ENCODE measurements at places on chromosomes 2 and 18.

DNA sequence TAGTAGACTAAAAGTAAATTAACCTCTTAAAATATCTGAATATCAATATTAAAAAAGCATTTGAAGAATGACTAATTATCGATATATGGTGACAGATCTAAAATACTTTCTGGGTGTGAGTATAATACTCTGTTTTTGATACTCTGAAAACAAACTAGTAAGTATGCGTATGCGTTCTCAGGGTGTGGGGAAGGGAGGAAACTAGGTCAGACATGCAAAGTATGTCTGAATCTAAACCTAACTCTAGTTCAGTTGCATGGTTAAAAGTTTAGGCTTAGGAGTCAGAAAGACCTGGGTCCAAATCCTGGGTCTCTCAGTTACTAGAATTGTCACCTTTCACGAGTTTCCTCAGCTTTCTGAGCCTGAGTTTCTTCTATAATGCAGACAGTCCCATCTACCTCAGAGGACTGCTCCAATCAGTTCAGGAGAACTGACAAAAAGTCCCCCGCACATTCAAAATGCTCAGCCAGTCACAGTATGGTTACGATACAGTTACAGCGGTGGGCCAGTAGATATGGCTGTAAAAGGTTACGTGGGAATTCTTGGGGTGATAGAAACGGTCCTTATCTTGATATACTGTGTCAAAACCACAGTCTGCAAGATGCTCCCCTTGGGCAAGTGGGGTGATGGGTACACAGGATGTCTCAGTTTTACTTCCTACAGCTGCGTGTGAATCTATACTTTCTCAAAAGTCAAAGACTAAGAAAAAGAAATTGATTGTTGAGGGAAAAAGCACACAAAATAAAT lies 29.2 kb downstream of the UNC50 start:
- no peak for DNase-seq

- no peak for DNase-seq
These were observed 465.0 kb downstream of the CCDC85A start for GRCh38 chr2:56648802-56649201.

DNA sequence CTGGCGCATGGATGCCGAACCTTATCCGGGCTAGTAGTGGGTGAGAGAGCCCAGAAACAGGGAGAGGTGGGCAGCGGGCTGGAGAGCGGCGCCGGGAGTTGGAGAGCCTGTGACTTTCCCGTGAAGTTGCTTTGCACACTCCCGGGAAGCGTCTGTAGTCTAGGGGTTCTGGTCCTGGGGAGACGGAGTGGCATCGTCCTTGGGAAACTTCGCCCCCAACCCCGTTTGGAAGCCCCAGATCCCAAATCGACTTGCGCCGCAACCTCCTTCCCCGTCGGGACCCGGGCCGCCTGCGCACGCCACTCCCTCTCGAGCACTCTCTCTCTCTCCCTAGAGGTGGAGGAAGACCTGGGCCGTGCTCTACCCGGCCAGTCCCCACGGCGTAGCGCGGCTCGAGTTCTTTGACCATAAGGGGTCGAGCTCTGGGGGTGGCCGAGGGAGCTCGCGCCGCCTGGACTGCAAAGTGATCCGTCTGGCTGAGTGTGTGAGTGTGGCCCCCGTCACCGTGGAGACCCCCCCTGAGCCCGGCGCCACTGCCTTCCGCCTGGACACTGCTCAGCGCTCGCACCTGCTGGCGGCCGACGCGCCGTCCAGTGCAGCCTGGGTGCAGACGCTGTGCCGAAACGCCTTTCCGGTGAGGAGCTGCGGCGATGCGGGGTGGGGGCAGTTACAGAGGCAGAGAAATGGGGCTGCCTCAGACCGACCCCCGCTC lies 456 bp downstream of the DOK1 start:
- DNase-seq, result no peak

DNA sequence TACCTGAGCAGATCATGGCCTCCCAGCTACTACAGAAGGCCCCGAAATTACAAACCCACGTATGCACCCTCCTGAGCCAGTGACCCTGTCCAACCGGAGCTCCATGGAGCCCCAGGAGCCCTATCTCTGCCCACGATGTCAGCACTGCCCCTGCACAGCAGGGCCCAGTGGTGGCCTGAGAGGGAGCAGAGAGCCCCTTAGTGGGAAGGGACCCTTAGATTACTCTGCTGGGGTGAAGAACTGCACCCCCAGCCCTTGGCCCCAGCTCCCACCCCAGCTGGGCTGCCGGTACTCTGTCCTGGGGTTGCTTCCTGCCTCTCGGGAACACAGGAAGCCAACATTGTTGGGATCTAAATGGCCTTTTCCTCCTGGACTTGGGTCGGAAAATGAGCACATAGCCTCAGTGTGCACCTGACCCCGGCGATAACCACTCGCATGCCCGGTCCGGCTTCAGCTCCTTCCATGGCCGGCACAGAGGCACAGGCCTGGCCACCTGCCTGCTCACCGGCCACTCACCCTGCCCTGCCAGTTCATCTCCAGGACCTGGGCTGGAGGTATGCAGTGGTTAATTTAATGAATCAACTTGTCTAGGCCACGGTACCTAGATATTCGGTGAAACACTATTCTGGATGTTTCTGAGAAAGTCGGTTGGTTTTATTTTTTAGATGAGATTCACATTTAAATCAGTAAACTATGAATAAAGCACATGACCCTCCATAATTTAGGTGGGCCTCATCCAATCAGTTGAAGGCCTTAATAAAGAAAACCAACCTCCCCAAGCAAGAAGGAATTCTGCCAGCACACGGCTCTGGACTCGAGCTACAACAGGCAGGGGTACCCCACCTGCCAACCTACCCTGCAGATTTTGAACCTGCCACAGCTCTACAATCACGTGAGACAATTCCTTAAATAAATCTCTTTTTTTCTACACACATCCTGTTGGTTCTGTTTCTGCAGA lies 19.2 kb downstream of the TNS1 start:
- no peak for DNase-seq

GRCh38 chr18:12776821-12777471 lies 74.1 kb downstream of the PSMG2 start:
- no peak for DNase-seq

DNA sequence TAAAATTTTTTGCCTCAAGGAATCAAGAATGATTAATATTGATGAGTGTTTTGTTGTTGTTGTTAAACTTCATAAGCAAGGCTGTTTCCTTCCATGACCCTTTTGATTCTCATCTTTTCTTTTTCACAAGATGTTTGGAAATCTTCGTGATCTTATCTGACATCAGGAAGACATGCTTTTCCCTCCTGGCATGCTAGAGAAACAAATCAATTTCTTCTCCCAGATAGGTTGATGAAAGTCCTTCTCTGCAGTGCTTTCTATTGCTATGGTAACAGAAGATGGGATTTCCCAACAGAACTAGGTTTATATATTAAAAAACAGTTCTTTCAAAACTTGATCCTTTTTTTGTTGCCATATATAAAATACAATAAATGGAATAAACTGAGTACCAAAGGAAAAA lies 85.2 kb downstream of the EML6 start:
- no peak for DNase-seq

GRCh38 chr2:177353187-177353478 lies 39.4 kb upstream of the AGPS start:
- no peak for DNase-seq

DNA sequence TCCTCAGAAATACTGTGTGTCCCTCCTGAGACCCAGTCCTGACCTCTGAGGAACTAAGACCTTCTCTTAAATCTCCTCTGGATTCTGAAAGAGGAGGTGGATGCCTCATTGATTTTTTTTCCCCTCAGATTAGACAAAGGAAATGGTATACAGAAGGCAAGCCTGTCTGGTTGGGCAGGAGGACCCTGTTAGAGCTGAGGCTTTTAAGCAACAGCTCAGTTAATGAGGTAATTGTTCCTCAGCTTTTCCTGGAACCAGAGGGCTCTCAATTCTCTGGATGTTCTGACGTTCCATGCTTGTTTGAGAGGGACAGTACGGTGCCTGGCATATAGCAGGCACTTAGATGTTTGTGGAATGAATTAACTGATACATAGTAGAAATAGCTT lies 61.7 kb upstream of the MCFD2 start:
- DNase-seq, result no peak

GRCh38 chr2:233163486-233164103 lies 87.9 kb upstream of the ATG16L1 start:
- no peak for DNase-seq

DNA sequence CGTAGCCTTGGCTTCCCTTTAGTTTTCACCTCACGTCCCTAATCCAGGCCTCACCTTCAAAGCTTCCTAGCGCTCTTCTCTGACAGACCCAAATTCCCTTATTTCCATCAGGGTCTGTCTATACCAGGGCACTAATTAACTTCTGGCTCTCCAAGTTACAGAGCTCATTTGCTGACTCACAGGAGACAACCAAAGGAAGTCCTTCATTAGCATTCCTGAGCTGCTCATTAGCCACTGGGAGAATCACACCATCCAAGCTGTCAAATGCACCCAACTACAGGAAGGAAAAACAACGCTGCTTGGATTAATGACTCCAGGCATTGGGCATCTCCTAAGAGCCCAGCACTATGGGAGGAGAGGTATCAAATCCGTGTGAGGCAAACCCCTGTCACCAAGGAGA lies 109.8 kb upstream of the ALK start:
- no peak for DNase-seq

DNA sequence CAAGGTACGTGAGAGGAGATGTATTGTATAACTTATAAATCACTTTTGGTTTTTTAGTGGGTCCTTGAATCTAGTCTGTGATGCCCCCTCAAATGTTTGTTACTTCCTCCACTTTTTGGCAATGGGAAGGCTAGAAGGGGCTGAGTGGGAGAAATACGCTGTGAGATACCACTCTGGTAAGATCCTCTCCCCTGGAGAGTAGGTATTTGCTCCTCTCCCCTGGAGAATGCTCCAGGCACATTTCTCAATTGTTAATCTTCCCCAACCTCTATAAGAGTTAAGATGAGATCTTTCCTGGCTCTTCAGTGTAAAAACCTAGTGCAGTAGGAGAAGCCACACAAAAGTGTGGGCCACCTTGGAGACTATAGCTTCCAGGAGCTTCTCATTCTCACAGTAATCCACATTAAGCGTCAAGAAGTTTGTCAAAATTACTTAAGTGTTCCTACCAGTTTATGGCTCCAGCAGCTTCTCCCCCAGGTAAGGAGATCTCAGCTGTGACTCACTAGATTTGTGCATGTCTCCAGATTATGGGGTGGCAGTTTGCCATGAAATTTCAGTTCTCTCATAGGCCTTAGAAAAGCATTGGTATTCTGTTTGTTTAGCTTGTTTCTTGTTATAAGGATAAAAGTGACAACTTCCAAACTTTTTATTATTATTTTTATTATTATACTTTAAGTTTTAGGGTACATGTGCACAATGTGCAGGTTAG lies 182.6 kb downstream of the FSIP2 start:
- no peak for DNase-seq

GRCh38 chr18:69916412-69916811 lies 31.3 kb downstream of the CD226 start:
- DNase-seq, result no peak

- no peak for DNase-seq
These were observed 114.8 kb downstream of the BCL11A start for GRCh38 chr2:60438653-60439052.

- DNase-seq, result no peak
These were observed 60.4 kb upstream of the SLC8A1 start for GRCh38 chr2:40512256-40512655.

DNA sequence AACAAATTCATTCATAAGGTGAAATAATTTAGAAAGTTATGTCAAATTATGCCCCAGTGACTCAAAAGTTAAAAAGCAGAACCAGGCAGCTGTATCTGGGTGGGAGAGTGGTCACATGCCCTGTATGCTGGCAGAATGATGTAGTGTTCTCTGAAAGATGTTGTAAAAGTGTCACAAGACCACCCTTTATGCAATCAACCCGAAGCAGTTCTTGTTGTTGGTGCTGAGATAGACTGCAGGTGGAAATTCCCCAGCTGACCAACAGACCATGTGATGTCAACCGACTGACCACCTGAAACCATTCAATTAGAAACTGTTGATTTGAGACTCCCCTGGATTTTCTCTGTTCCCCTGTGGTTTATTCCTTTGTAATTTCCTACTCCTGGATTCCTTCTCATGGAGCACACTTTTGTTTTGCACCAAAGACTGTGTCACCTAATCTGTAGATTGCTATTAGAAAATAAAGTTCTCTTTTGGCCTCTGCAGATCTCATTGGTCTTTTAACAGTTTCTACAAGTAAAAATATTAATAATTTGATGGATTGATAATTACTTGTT lies 1341.3 kb upstream of the LRRTM1 start:
- DNase-seq, result no peak

- DNase-seq, result no peak
These were observed 18.1 kb upstream of the MGAT4A start for GRCh38 chr2:98749066-98749450.

DNA sequence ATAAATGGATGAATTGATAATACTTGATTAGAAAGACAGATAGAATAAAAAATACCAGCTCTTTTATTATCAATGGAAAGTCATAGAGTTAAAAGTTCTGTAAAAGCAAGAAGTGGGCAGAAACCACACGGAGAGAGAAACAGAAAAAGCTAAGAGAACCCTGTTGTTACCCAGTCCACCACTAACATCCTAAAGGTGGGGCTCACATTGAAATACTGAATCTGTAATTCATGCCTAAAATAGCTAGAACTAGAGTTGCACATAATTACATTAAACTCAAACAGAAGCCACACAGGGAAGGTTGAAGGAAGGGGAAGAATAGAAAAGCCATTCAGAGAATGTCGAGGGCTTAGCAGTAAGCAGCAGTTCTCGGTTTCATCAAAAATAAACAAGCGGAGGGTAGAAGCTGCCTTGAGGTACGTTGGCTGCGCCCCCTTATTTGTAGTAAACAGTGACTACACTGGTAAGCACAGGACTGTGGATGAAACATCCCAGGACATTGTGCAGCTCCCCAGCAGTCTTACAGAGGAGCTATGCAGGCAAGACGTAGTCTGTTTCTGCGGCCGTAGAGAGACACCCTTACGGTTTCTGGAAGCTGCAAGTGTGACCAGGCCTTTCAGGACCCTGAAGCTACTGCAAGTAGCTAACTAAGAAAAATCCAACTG lies 1247.0 kb upstream of the GYPC start:
- no peak for DNase-seq

DNA sequence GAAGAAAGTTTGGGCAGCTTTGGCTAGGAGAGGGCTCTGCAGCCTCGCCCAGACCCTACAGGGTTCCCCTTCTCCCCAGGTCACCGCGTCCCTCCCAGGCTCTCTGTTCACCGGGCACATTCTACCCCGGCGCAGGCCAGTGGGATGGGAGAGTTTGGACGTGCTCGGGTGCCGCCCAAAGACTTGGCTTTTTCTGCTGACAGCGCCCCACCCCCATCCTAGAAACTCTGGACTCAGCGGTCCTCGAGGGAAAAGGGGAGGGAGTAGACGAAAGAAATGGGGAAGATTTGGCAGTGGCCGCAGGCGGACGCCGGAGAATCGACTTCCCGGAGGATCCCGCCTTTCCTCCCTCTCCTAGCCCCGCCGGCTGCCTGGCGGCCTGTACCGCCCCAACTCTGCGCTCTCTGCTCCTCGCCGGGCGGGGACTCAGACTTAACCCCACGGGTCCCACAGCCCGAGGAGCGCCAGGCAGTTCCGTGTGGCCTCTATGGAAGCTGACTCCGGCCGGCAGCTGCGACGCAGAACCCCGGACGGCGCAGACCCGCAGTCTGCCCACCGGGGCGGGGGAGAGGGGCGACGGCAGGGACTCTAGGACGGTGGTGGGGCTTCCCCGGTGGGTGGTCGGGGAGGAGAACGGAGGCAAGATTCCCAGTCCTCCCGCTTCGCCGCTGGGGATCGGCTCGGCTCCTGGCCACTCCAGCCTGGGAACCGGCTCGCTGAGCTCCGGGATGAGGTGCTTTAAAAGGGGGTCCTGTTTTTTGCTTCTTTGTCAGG lies 863 bp upstream of the SIX2 start:
- no peak for DNase-seq

Data from cortex of kidney (tissue), 1 donor.